ENCODE measurements at places on chromosomes 6 and 20. TPM values are rescaled to one million over a fixed set of nuclear protein-coding genes. Genes with fewer than 3 reads are reported as not detected.

The EPB41L1 gene
- not detected for polyA plus RNA-seq

DNA sequence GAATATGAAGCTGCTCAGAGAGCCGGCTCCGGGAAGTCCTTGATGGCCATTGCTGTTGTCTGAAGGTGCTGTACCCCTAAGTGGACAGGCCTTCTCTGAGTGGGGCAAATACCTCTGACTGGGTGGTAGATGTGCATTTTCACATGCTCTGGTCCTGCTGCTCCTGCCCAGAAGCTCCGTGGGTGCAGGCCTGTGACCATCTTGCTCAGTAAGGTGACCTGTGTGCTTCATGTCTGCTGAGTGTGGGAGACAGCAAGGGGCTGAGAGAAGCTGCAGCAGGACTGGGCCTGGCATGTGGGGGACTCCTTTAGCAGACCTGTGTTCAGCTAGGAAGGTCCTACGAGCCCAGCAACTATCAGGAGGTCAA lies 5.0 kb downstream of the SPATA2 start:
- DNase-seq, result no peak

- DNase-seq, result no peak
Observed at GRCh38 chr6:42297661-42298060, 80.0 kb upstream of the MRPS10 start.

GRCh38 chr20:7841971-7842310 lies 98.3 kb downstream of the HAO1 start:
- DNase-seq, result no peak

- no peak for DNase-seq
Observed at GRCh38 chr20:1535420-1536175, 21.9 kb downstream of the SIRPD start.

GRCh38 chr6:113039005-113039404 lies 691.9 kb downstream of the RFPL4B start:
- no peak for DNase-seq

- DNase-seq, result no peak
Observed at GRCh38 chr20:11195169-11195568, 521.4 kb upstream of the JAG1 start.

GRCh38 chr6:68108233-68108835 lies 526.7 kb upstream of the ADGRB3 start:
- DNase-seq, result no peak

The PPP1R16B gene
- polyA plus RNA-seq, result 23.6 TPM

- DNase-seq, result no peak
Observed at GRCh38 chr20:53763707-53764414, 170.2 kb upstream of the ZNF217 start.

DNA sequence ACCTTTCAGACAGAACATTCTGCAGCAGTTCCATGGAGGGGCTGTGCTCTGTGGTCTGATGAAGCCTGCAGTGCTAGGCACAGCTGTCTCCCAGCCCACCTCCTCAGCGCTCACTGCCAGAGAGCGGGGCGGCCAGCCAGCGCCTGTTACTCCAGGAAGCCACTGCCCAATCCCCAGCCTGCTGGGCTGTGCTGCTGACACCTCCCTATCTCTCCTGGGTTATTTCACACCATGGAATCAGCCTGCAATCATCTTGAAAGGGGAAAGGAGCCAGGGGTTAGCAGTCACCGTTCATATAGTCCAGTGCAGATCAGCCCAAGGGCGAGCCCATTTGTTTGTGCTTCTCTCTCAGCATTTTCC lies 46.3 kb upstream of the NHSL1 start:
- no peak for DNase-seq

The PSORS1C2 gene
- not detected for polyA plus RNA-seq

The KHDC1L gene
- polyA plus RNA-seq, result not detected

- DNase-seq, result no peak
Observed at GRCh38 chr20:2932498-2932897, 59.2 kb downstream of the PTPRA start.

The GABBR1 gene
- polyA plus RNA-seq, result not detected

GRCh38 chr6:122184401-122184827 lies 215.0 kb upstream of the HSF2 start:
- no peak for DNase-seq

DNA sequence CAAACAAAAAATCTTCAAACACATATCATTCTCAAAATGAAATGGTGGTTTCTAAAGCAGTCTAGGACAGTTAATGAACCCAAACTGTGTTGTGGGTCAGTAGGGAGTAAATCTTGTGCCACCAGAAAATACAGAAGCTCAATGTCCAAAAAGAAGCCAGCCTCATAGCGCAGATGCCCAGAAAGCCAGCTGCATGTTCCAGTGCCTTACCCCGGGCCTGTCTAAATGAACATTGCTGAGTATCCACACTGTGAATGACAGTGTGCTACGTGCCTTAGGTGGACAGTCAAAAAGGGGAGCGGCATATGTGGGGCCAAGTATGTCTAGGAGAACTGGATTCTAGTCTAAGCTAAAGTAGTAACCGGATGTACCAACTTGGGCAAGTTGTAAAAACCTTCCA lies 10.9 kb downstream of the FYN start:
- no peak for DNase-seq

DNA sequence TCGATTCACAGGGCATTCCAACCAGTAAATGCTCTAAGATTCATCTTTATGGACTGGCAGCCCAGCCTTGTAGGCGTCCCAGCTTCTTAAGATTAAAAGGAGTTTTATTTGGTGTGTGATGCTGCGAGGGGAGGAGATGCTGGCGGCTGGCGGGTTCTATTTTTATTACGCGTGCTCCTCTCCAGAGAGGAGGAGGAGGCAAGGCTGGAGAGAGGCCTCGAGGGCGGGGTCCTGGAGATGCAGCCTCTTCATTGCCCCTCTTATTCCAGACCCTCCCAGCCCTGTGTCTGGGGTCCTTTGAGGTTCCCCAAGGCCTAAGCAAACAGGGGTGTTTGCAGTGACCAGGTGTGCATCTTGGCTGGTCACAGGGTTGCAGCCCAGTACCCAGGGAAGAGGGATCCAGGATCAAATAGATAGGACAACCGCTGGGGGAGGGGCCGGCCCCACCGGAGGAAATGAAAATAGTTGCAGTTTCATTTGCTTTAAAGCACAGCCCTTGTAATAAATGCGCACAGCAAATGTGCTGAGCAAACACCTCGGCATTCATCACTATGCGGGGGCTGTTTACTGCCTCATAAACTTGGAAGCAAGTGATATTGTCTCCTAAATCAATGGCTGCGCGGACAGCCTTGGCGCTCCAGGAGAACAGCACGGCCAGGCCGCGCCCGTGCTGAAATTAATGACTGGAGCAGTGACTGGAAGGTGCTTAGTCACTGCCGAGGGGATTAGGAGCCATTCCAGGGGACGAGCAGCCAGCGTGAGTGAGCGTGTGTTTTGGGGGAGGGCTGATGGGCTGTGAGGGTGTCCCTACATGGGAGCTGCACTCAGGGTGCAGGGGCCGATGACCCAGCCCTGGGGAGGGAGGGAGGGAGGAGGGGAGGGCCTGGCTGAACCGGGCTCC lies 83.0 kb downstream of the TMEM242 start:
- no peak for DNase-seq

- no peak for DNase-seq
Observed at GRCh38 chr20:53926428-53927028, 143.9 kb downstream of the BCAS1 start.

The PSORS1C1 gene
- not detected for polyA plus RNA-seq

- DNase-seq, result no peak
Observed at GRCh38 chr6:41073968-41074691, 1.4 kb downstream of the NFYA start.

DNA sequence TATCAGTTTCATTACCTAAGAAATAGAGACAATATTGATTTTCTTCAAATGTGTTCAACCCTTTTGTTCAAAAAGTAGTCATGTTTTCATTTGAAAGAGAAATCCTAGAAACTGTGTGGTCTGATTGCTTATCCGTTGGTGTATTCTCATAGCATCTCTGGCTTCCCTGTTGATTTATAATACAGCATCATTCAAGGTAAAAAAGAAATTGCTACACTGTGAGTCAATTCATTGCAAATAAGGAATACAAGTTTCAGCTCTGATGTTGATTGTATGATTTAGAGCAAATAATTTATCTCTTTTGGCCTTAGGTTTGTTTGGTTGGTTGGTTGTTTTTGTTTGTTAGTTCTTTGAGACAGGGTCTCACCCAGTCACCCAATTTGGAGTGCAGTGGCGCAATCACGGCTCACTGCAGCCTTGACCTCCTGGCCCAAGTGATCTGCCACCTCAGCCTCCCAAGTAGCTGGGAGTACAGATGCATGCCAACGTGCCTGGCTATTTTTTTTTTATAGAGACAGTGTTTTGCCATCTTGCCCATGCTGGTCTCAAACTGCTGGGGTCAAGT lies 185.5 kb upstream of the TNFAIP3 start:
- DNase-seq, result no peak

The CCN5 gene
- not detected for polyA plus RNA-seq

The TGM3 gene
- not detected for polyA plus RNA-seq

DNA sequence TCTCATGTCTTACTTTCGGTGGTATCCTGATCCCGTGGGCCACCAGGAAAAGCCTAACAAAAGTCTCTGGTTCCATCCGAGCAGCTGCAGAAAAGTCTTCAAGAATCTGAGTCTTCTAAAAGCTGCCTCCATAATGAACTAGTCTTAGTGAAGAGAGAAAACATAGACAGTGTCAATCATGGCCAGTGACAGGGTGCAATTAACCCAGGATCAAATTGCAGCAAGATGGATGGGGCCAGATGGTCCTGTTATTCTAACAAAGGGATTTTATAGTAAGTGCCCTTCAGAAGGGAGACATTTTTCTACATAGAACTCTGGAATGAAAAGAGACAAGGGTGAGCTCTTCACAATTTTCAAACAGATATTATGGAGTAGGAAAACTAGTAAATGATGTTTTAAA lies 281.6 kb upstream of the ZFP64 start:
- no peak for DNase-seq

- DNase-seq, result no peak
Observed at GRCh38 chr6:139841794-139842215, 467.4 kb upstream of the CITED2 start.

GRCh38 chr6:162467679-162468078 lies 259.9 kb downstream of the PRKN start:
- no peak for DNase-seq

The GUCA1A gene
- polyA plus RNA-seq, result not detected

DNA sequence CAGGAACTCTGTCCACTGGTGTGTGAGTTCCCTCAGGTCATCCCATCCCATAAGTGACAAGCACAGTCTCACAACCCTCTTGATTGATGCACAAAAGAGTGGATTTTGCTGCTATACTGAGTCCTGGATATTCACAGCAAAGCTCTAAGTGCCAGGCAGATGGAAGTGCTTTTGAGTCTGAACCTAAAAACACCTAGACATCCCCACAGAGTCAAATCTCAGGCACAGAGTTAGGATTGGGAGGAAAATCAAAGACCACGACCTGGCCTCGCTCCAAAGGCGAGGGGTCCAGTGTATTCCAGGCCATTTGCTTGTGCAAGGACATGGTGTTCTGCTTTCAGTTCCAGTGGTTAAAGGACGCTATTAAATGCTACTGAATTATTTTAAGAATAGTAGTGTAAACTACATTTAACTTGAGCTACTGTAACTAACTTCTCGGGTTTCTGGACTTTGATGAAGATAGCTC lies 56.8 kb downstream of the RREB1 start:
- DNase-seq, result no peak

GRCh38 chr6:144725736-144726522 lies 440.8 kb downstream of the UTRN start:
- DNase-seq, result peak; percentile 44

DNA sequence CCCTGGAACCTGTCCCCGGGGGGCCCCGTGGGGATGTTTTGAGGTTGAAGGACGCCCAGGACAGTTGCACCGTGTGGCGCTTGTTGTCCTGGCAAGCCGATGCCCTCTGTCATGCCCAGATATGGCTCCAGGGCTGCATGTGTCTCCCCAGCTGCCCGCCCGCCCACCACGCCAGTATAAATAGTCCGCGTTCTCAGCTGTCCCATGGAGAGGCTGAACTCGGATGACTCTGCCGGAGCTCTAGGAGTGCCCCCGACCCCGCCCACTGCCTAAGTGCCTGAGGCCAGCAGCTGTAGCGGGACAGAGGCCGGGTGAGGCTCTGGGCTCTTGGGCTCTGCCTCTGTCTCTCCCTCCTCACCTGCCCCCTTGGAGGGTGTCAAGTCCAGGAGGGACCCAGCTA lies 83.0 kb upstream of the GATA5 start:
- no peak for DNase-seq

DNA sequence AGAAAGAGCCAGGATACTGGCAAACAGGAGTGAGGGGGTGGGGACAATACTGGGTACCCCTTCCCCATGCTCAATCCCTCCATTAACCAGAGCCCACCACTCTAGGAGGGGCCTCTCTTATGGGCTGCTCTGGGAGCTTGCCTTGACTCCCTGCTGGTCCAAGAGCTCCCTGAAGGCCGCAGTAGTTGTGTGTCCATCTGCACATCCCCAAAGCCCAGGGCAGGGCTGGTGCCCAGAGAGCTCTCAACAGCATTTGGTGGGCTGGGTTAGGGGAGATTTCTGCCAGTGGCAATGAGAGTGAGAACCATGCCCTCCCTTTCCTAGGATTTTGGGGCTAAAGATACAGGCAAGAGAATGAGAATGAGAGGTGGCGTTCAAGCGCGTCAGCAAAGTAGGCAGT lies 230.6 kb upstream of the PMEPA1 start:
- DNase-seq, result no peak

GRCh38 chr6:74170118-74170517 lies 474.1 kb downstream of the CD109 start:
- no peak for DNase-seq

The LTB gene
- 133 TPM for polyA plus RNA-seq

The DLK2 gene
- polyA plus RNA-seq, result not detected

The MCCD1 gene
- polyA plus RNA-seq, result not detected

DNA sequence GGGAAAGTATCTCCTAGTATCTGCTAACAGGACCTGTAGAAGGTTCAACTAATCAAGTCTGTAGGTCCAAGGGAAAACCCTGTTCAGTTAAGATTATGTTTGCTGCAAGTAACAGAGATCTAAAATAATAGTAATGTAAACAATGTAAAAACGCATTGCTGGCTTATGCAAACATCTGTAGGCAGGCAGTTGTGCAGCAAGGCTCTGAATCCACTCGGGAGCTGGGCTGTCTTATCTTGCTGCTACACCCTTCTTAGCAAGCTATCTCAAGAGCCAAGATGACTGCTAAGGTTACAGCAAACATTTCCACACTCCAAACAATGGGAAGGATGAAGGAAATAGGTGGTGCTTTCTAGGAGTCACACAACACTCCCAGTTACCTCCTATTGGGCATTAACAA lies 397.3 kb upstream of the NRSN1 start:
- DNase-seq, result no peak

The C20orf204 gene
- not detected for polyA plus RNA-seq

- DNase-seq, result peak; percentile 33
Observed at GRCh38 chr6:24766680-24767462, 7.9 kb upstream of the GMNN start.

- no peak for DNase-seq
Observed at GRCh38 chr6:128487055-128487454, 33.3 kb downstream of the PTPRK start.

Data from immature natural killer cell (primary cell).